ENCODE measurements at places on chromosomes 7 and 10.

GRCh38 chr7:111190804-111191203, 99.9 kb downstream of the LRRN3 start:
- no peak for DNase-seq

DNA sequence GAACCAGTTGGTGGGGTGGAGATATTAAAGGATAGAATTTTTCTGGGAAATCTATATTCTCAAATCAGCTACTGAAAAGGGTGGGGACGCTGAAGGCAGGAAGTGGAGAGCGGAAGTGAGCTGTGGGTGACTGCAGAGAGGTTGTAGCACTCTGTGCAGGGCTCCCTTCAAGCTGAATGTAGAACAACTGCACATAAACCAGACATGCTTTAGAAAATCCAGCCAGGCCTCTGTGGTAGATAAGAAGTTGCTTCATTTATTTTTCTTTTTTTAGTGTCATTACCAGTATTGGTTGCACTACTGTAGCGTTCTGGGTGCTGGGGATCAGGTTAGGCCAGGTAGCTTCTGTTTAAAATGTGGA, 127.8 kb downstream of the CELF2 start:
- DNase-seq = no peak

DNA sequence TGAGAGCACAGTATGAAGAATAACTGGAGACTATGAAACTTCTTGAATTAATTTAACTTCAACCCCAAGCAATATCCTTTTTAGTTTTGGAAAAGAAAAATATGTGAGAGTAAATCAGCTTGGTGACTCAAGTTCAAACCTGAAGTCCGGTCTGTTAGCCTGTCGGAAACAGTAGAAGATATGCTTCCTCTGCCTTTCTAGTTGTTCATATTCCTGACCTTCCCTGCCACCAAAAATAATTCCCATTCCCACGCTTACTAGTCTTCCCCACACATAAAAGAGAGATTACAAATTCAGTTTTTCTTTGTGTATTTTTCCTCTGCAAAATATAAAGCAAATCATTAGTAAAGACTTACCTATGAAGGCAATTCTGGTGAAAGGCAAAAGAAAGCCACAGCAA, 3.6 kb downstream of the SEMA3D start:
- DNase-seq = no peak

- no peak for DNase-seq
Observed at GRCh38 chr7:91156316-91157185, 107.7 kb upstream of the FZD1 start.

DNA sequence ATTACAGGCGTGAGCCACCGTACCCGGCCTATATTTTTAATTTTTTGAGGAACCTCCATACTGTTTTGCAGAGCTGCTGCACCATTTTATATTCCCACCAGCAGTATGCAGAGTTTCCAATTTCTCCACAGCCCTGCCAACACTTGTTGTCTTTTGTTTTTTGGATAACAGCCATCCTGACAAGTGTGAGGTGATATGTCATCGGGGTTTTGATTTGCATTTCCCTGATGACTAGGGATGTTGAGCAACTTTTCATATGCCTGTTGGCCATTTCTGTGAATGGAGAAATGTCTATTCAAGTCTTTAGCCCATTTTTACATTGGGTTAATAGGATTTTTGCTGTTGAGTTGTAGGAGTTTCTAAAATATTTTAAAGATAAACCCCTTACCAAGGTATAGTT, 22.2 kb downstream of the ENTPD7 start:
- no peak for DNase-seq

DNA sequence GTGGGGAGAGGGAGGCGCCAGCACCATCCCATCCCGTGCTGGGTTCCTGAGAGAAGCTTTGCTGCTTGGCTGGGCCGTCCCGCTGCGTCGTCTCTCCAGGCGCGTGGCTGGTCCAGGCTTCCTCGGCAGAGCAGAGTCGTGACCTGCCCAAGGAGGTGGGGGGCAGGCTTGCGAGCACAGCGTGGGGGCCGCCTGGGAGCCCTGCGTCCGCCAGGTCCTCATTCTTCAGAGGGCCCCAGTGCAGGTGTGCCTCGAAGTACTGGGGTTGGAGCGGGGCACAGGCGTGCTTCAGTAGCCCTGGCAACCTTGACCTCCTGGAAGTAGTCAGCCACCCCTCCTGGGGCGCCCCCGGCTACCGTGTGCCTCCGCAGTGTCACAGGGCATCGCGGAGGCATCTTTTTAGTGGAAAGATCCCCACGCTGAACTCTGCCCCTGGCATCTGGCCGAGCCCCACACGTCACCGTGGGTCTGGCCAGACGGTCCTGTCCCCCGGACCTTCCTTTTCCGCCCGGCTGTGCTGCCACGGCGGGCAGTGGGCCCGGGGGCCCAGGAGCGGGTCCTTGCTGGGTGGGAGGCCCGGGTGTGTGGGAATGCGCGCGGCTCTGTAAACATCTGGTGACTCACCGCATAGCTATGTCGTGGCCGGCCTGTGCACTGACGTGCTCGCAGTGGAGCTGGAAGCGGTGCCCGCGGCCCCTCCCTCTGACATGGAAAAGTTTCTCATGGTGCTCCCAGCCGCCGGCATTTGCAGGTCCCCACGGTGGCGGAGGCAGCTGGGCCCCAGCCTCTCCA, 6.4 kb downstream of the MAFK start:
- no peak for DNase-seq

GRCh38 chr10:57624066-57624465, 643.6 kb downstream of the IPMK start:
- no peak for DNase-seq

- no peak for DNase-seq
Observed at GRCh38 chr10:130109796-130110245, 809 bp downstream of the C10orf143 start.

DNA sequence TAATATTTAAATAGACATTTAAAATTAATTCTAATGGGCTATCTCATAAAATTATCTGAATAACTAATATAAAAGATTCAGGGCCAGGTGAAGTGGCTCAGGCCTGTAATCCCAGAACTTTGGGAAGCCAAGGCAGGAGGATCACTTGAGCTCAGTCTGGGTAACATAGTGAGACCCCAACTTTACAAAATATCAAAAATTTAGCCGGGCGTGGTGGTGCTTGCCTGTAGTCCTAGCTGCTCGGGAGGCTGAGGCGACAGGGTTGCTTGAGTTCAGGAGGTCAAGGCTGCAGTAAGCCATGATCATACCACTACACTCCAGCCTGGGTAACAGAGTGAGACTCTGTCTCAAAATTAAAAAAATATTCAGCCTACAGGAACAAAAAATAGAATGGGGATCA, 12.5 kb downstream of the NOBOX start:
- DNase-seq = no peak

- no peak for DNase-seq
Observed at GRCh38 chr10:27065084-27065483, 35.2 kb downstream of the ANKRD26 start.

DNA sequence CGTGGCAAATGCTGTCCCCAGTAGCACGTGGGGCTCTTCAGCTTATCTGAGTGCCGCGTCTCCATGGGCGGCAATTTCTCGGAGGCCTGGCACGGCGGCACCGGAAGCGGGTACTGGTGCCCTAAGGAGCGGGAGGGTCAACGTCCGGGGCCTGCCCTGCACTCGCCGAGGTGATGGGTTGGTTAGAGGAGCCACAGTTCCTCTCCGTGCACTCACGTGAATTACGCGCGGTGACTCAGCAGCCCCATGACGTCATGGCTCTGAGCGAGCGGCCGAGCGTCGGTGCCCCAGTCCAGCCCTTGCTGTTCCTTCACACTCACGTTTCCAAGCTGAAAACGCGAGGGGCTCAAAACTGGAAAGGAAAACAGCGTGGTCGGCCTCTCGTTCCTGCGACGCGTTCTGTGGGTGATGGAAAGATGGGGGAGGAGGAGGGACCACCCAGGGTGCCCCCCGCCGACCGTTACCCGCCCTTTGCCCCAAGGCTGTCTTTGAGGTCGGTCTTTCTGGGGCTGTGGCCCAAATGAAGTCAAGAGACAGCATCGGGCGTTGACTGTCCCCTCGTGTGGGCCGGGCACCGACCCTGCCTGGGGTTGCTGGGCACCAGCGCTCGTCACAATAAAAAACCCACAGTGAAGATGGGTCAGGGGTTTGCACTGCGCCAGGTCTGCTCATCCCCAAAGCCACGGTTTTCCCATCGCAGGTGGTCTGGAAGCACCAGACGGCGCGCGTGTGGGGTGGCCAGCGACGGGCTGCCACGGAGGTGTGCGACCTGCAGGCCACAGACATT, 70.4 kb upstream of the CFAP46 start:
- DNase-seq = no peak

GRCh38 chr7:110186334-110186733, 904.6 kb upstream of the LRRN3 start:
- DNase-seq = no peak

GRCh38 chr7:24054236-24054635, 229.8 kb upstream of the NPY start:
- DNase-seq = no peak

DNA sequence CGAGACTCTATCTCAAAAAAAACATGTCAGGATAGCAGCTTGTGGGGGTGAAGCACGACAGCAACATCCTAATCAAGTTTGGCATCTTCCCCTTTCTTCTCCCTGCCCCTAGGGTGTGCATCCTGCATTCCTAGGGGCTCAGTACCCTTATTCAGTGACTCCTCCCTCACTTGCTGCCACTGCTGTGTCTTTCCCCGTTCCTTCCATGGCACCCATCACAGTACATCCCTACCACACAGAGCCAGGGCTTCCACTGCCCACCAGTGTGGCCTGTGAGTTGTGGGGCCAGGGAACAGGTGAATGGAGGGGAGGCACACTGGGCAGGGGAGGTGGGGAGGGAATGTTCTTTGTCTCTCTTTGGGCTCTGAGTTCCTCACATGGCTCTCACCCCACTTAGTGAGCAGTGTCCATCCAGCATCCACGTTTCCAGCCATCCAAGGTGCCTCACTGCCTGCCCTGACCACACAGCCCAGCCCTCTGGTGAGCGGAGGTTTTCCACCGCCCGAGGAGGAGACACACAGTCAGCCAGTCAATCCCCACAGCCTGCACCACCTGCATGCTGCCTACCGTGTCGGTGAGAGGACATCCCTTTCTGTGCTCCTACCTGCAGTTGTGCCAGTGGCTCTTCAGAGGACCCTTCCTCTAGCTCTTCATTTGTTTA, 11.4 kb downstream of the NDST2 start:
- no peak for DNase-seq

DNA sequence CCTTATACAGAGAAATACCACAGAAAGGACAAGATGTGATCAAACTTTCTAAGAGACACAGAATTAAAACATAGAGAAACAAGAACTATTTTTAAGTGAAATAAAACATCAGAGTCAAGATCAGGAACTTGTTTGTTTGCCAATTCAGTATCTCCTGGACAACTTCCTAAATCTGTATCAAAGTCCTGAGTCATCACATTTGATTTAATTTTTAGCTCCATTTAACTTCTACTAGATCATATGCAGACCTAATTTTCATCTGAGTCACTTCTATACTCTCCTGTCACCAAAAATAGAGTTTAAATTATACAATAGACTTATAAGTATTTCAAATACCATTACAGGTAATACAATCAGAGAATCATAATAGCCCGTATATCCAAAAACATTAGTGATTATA, 268.1 kb downstream of the PRKG1 start:
- no peak for DNase-seq

- DNase-seq = no peak
Observed at GRCh38 chr7:55555160-55555559, 17.1 kb downstream of the VOPP1 start.

Data from stimulated activated CD8-positive, alpha-beta memory T cell treated with anti-CD3 and anti-CD28 coated beads, Interleukin-2, amount 100 ng/mL, for 48 hours (primary cell).